ENCODE measurements at places on chromosomes 13 and 19.

DNA sequence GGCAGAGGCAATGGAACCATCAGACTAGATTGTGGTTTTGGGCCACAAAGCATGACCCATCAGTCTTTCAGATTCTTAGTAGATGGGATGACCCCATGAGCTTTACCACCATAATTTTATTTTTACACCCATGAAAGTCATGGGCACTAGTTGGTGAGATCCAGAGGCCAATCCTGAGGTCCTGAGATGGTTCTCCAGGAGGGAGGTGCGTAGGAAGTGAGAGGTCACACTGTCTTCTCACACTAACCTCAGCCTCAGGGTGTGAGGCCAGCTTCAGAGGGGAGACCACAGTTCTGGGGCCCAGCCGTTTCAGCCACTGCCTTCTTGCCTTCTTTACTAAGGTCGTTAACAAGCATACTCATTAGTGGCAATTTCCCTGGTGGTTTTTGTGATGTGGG is 106.4 kb downstream of the AKAP11 start:
- DNase-seq: no peak

- no peak for DNase-seq
These were observed 18.4 kb downstream of the AMER2 start for GRCh38 chr13:25153736-25154135.

GRCh38 chr13:104816726-104817125 is 1718.7 kb downstream of the EFNB2 start:
- no peak for DNase-seq

- no peak for DNase-seq
These were observed 94.1 kb downstream of the ATP11A start for GRCh38 chr13:112783978-112784371.

DNA sequence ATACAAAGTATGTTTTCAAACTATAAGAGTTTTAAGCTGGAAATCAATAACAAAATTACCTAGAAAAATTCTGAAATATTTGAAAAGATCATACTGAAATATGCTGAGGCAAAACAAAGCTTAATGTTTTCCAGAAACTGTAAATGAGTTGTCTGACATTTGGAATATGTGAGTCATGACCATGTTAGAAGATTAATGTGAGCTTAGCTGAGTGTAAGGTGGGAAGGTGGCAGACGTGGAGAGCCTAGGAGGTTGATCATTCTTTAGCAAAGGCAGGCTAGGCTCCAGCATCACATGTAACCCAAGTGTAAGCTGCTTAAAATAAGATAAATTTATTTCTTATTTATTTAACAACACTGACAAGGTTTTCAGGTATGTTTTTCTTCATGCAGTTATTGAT is 2086.1 kb upstream of the PCDH20 start:
- no peak for DNase-seq

Measured in stimulated activated CD8-positive, alpha-beta memory T cell treated with anti-CD3 and anti-CD28 coated beads, Interleukin-2, amount 100 ng/mL, for 48 hours (primary cell).